ENCODE measurements at places on chromosomes 16 and 17. TPM values are rescaled to one million over a fixed set of nuclear protein-coding genes. Genes with fewer than 3 reads are reported as not detected.

- no peak for DNase-seq
These were observed 80.9 kb downstream of the PRKCA start for GRCh38 chr17:66383333-66383732.

DNA sequence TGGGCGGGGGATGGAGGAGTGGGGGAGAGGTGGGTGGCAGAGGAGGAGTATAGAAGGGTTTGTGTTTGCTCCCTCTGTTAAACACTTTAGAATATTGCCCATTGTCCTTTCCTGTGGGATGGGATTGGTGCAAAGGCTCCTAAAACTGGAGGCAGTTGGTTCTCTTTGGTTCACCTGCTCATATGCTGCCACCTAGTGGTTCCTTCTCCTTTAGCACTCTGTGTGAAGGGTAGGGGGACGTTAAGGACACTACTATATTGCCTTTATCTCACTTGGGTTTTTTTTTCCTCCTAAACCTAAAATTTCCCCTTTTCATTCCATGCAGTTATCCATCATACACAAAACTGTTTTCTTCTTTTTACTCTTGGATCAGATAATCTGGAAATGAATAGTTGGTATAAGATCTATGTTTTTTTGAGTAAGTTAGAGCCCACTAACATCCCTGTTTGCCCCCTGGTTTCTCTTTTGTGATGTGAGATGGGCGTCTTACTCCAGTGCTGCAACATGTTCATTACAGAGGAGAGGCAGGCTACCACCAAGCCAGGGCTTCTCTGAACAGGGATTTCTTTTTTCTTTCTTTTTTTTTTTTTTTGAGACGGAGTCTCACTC lies 23.8 kb downstream of the SNX11 start:
- DNase-seq, result peak; percentile 64

DNA sequence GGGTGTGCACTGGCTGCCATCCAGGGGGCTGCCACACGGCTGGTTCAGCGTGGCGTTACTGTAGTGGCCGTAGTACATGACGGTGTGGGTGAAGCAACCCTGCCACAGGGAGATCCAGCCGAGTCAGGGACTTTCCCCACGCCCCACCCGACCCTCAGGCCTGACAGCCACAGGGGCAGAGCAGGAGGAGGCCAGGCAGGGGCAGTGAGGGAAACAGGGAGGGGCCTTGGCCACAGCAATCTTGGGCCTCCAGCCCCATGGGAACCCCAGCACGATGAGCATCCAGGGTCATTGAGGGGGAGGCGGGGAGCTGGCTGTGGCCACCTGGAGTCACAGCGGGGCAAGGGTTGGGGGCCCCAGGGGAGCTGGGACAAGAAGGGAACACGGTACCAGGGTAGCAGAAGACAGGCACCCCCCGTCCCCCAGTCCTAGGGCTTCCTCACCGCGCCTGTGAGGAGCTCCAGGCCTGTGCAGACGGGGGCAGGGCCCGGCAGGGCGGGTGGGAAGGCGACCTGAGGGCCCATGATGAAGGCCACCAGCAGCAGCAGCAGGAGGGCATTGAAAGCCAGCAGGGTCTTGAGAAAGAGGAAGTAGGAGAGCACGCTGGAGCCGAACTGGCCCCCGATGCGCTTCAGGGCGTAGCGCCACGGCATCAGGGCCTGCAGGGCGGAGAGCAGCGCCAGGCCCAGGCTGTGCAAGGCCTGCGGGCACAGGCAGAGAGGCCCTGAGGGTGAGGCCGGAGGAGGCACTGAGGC lies 4.3 kb downstream of the TMC6 start:
- DNase-seq, result no peak

DNA sequence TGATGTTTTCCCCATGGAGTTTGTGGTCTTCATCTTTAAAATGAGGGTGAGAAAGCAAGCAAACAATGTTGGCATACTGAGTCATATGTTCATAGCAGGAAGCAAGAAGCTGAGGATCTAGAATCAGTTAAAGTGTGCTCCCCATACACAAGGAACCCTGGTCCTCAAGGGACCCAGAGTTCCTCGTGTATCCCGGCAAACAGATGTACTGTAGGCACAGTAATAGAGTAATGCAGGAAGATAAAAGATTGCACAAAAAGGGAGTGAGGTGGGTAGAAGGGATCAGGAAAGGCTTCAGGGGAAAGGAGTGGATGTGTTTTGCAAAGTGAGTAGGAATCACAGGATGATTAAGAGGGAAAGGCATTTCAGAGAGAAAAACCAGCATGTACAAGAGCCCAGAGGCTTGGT lies 412.3 kb upstream of the CDH11 start:
- DNase-seq, result no peak

DNA sequence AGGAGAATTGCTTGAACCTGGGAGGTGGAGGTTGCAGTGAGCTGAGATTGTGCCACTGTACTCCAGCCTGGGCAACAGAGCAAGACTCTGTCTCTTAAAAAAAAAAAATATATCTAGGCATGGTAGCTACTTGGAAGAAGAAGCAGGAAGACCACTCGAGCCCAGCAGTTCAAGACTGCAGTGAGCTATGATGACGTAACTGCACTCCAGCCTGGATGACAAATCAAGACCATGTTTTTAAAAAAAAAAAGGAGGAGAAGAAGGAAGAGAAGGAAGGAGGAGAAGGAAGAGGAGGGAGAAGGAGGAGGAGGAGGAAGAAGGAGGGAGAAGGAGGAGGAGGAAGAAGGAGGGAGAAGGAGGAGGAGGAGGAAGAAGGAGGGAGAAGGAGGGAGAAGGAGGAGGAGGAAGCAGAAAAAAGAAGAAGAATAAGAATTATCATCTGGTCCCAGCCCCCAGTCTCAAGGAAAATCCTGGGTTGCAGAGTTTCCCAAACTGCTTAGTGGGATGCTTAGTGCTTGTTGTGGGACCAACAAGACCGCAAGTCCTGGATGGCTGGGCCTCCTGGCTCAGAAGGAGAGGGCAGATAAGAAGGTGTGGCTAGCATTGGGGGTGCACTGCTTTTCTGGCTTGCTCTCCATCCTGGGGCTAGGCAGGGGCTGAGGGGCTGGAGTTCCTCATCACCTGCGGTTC lies 3.7 kb upstream of the DRC7 start:
- DNase-seq, result no peak

Gene TMEM88
- total RNA-seq, result 30.2 TPM

Gene FLOT2
- total RNA-seq, result 230 TPM
